Renal cortex interstitium (tissue), 15 donors: ENCODE measurements at places on chromosomes 6 and 20. TPM values are rescaled to one million over a fixed set of nuclear protein-coding genes. Genes with fewer than 3 reads are reported as not detected.

DNA sequence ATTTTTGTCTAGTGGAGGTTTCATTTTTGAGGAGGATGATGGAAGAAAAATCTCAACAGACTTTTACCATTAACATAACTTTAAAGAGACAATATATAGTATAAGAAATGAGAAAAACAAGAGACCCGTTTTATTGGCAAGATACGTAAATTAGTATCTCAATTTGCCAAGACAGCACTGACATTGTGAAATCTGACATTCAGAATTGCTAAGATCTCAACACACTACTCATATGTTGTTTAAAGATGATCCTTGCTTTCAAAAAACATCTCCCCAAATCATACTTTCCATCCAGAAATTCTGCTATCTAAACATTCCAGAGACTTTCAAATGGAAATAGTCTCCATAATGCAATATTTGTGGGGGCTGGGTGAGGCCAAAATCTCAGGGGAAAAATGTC, 220.9 kb upstream of the CEP162 start:
- DNase-seq, result no peak

DNA sequence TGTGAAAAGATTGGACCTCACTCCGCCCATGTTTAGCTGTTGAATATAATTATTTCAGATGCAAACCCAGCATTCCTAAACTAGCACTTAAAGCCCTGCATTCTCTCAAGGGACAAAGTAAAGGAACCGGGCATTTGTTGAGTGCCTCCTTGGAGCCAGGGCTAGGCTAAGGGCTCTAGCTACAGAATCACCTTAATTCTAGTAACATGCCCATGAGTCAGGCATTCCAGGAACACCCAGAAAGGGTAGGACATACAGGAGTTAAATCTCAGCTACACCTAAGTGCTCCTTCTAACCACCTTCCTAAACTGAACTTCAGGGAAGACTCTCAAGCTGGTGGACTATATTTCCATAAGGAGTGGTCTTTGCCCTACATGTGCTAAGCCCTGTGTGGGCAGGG, 89.4 kb downstream of the SLC24A3 start:
- no peak for DNase-seq

DNA sequence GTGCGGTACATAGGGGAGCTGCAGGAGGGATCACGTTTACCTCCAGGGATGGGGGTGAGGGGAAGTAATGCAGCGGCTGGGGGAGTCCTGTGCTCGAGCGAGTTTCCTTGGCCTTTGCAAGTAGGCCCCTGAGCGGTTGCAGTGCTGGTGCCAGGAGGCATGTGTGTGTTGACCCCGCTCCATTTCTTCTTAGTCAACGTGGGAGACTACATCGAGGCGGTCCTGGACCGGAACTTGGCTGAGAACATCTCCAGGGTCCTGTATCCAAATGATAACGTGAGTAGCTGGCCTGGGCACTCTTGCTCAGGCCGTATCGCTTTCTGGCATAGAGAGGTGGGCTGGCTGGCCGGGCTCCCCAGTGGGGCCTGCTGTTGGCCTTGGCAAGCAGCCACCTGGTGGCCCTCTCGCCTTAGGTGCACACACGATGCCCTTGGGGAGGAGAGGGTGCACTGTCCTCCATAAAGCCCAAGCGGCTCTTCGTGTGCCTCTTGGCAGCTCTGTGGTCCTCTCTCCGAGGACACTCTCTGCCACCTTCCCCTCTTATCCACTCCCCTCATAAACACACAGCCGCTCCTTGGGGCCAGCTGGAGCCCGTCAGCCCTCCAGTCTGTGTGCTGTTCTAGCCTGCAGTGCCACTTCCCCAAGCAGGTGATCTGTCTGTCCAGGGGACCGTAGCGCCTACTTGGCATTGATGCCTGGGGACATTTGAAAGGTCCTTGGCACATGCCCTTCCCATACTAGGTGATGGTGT, 29.3 kb downstream of the PYGB start:
- no peak for DNase-seq

GRCh38 chr6:3237761-3238662, 10.6 kb upstream of the TUBB2B start:
- no peak for DNase-seq

Gene DYNLT2
- polyA plus RNA-seq, result 6.1 TPM
